ENCODE measurements at places on chromosomes 6 and 20.

- no peak for DNase-seq
Measured at GRCh38 chr6:88734544-88734943, 228.9 kb downstream of the RNGTT start.

DNA sequence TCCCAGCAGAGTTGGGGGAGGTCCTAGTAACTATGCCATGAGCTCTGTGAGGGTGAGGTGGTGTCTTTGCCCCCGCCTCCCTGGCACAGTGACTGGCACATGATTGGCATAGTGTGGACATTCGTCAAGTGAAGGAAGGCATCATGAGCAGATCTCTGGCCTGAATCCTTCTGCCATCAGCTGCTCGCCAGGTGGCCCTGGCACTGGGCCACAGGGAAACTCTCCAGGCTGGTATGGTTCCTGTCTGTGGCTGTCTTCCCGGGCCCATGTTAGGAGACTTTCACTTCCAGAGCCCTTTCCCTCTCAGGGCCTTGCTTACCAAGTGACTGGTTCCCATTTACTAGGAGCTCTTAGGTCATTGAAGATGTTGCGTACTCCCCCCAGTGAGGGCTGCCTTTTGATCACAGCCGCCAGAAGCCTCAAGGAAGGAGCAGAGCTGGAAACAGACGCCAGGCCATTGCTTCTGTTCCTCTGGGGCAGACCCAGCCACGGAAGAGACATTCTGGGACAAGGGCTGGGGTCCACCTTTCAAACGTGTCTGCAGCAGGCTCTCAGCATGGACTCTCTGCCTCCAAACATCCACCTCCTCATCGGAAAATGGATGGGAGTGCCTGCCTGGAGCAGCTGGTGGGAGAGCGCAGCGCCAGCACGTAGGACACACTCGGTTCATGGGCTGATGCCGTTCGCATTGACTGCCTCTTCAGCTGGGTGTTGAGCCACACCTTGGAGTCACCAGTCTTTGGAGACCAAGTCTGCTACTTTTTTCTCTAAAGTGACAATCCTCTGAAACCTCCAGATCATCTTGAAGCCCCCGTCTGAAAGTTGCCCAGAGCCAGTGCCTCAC is 67.2 kb downstream of the PTPN1 start:
- no peak for DNase-seq

- no peak for DNase-seq
Measured at GRCh38 chr6:159828074-159828473, 28.0 kb downstream of the PNLDC1 start.

DNA sequence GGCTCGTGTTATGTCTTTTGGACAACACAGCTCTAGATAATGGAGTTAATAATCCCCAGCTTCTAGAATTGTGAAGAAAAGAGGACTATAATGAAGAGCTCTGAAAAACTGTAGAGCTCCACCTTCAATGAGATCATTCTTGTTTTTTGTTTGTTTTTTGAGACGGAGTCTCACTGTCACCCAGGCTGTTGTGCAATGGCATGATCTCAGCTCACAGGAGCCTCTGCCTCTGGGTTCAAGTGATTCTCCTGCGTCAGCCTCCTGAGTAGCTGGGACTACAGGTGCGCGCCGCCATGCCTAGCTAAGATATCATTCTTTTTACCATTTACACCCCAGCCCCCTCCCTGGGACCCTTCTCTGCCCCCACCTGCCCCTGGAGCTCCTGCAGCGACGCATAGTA is 36.6 kb downstream of the ERGIC3 start:
- DNase-seq = no peak

DNA sequence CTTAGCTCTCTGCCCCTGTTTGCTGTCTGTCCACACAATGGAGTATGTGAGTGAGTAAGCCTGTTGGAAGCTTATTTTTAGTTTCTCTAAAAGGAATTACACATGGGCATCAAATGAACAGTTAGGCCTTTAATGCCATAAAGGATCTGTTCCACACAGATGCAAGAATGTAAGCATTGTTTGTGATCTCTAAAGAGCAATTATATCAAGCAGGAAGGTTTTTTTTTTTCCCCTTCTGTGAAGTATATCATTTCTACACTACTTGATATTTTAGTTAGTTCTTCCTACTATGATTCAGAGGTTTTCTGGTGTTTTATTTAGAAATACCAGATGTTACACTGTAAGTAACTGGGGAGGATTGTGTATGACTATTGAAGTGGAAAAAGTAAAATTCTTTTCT is 627.5 kb downstream of the COL12A1 start:
- DNase-seq = no peak

Data from HAP-1 (cell line).